ENCODE measurements at places on chromosomes 6 and 20.

GRCh38 chr20:26208296-26209091 lies 511.8 kb upstream of the ZNF337 start:
- peak; percentile 9 for DNase-seq

- DNase-seq = no peak
Observed at GRCh38 chr6:108251252-108251651, 9.6 kb downstream of the SNX3 start.

GRCh38 chr6:156718647-156719394 lies 58.4 kb upstream of the ARID1B start:
- no peak for DNase-seq

DNA sequence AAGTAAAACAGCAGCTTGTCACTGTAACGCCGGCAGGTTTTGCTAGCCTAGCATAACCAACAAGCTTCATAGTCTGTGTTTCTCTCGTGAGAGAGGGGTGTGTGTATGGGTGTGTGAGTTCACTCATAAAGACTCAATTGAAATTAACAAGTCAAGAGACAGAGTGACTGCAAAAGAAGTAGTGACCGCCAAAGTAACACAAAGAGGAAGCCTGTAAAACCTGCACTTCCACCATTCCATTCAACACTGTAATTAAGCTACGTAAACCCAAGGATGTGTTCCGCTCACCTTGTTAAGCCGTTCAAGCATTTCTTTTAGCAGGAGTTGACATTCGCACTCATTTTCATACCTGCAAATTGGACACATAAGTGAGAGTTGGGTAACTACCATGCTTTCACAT lies 6.6 kb downstream of the BFSP1 start:
- DNase-seq = no peak

DNA sequence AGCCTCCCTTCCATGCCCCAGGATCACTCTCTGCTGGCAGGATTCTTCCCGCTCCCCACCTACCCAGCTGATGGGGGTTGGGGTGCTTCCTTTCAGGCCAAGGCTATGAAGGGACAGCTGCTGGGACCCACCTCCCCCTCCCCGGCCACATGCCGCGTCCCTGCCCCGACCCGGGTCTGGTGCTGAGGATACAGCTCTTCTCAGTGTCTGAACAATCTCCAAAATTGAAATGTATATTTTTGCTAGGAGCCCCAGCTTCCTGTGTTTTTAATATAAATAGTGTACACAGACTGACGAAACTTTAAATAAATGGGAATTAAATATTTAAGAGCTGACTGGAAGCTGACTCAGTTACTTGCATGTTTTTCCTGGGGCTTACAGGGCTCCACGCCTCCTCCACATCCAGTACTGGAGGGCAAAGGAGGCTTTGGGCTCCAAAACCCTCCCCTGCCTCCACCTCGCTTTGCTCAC lies 24.3 kb upstream of the FANCE start:
- no peak for DNase-seq

DNA sequence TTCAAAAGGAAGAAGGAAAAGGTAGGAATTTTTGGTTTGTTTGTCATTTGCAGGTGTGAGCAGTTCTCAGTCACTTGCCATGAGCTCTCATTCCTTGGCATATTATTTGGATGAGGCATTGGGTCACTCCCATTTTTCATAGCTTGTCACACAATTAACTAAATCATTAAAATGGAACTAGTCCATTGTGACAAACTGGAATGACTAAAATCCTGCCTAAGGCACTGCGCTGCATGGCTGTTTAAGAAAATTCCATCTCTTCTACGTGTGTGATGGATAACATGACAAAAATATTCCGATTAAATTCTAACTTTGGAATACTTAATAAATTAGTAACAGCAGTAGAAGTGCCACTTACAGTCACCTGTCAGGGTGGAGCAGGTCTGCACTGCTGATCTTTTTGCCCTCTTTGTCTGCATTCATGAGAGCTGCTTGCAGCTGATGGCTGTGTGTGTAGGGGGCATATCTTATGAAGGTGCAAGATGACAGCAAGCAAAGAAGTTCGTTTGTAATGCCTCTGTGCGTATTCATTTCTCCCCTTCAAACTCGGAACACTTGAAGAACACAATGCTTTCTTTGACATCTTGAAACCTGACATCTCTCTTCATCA lies 1292.6 kb upstream of the MAP3K7 start:
- no peak for DNase-seq

DNA sequence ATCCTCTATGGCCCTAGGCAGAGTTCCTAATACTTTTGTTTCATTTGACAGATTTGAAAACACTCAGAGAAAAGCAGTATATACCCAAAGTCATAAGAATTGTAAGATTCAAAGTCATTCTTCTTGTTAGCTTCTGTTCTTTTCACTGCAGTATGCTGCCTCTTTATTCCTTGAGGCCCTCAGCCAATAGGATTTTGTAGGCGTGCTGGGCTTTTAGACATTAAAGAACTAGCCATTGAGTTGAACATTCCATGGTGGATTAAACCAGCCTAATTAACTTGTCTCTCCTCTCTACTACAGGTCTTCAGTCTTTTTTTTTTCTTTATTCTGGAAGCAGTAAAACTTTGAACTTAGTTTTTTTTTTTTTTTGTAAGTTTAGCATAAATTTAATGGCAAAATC lies 186.3 kb downstream of the PLCB4 start:
- DNase-seq = no peak

GRCh38 chr6:149157126-149157525 lies 160.4 kb upstream of the TAB2 start:
- no peak for DNase-seq

DNA sequence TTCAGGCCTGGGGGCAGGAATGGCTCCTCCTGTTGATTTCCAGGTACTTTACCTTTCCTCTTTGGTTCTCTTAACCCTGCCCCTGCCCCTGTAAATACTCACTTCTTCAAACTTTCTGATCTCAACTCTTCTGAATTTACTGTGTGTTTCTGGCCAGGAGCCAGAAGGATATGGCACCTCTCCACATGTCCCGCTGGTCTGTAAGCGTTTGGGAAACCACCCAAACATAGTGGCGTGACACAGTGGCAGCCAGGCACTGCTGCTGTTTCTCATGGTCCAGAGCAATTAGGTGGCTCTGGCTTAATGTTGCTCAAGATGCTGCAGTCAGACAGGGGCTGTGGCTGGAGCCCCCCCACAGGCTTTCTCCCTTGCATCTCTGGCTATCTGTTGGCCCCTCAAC lies 374.5 kb downstream of the RNGTT start:
- DNase-seq = no peak

GRCh38 chr6:139981768-139982181 lies 607.3 kb upstream of the CITED2 start:
- DNase-seq = no peak

GRCh38 chr20:6416371-6416770 lies 293.5 kb upstream of the FERMT1 start:
- DNase-seq = no peak

DNA sequence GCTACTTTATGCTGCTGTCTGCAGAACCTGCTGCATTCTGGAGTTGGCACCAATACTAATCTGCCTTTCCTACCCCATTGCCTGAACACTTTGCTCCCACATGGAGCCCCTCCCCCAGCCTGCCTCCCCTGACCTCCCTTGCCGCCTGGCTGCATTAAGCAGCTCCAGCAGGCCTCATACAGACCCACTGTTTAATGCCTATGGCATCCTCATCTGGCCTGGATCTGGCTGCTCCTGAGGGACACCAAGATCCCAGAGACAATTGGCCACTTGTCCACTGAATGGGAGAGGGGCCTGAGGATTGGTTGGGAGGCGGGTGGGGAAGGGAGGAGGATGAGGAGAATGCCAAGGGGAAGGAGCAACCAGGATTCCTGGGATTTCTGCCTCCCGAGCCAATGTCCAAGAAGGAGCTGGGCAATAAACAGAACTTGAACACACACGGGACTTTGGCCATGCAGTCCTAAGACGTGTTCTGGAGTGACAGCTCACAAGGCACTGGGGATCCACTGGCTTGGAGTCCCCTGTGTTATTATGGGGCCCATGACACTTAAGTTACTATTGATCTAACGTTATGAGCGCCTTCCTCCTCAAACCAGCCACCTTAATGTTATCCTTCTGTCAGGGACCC lies 10.4 kb upstream of the KCNK5 start:
- no peak for DNase-seq

- no peak for DNase-seq
Observed at GRCh38 chr6:125701354-125701668, 48.1 kb upstream of the HEY2 start.

- no peak for DNase-seq
Observed at GRCh38 chr20:44402391-44403193, 47.1 kb downstream of the HNF4A start.

GRCh38 chr6:21085643-21086042 lies 507.9 kb upstream of the SOX4 start:
- no peak for DNase-seq

DNA sequence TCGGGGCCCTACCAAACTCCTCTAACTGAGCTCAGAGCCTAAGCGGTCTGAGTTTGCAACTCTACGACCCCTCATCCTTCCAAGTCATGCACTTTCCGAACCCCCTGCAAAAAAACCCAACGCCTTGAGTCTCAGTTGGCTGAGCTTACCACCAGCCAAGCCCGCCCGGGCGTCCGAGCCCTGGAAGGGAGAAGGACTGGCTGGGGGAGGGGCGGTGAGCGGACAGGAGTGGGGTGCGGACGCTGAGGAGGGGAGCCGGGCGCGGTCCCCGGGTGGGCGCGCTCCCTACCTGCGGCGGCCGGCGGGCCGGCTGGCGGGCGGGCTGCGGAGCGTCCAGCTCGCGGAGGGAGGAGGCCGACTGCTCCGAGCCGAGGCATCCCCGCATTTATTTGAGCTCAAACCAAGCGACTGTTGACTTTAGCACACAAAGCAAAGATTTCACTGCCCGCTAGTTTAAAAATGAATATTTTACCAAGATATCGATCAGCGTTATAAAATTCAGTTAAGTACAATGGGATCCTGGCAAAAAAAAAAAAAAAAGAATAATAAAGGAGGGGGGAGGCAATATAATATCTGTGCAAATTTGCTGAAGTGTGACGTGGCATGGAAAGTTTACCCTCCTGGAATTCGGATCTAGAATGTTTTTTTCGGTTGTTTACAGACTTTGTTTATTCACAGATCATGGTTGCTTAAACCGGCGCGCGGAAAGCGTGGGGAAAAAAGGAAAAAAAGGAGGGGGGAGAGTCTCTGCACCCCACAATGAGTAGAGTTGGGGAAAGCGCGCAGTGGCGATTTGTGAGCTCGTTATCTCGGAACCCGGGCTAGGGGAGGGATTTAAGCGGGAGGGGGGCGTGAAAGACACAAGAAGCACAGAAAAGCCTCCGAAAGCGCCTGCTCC lies 5.9 kb downstream of the FOXA2 start:
- DNase-seq = no peak

- DNase-seq = no peak
Observed at GRCh38 chr20:9227896-9228615, 159.2 kb downstream of the PLCB4 start.

- DNase-seq = no peak
Observed at GRCh38 chr20:1122388-1123315, 4.2 kb downstream of the PSMF1 start.

DNA sequence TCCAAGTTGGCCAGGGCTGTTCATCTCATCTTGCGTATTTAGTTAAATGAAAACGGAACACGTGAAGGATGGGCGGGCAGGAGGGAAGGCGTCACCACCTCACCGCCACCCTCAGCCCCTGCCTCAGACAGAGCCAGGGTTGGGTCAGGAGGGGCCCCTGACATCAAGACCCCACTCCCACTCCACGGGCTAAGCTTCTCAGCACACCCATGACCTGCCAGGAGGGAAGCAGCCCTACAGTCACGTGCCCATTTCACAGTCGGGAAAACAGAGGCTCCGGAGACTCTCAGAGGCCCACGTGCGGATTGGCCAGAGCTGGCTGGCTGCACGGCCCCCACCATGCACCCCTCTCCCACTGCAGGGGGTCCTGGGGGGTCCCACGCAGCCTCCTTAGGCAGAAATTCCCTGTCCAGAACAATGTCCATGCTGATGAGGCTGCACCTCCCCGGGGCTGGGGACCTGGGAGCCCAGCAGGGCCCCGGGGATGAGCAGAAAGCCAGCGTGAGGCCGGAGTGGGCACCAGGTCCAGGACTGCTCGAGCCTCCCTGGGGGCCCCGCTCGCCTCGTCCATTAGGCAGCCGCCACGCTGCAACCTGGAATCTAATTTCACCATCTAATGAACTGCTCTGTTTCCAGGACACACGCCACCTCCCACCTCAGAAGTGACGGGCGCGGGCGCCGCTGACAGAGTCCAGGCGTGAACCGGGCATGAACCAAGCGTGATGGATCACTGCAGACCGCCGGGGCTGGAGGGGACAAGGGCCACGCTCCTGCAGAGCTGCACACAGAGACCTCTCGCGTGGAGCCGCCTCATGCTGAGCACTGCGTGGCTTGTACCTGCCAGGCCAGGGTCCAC lies 15.8 kb downstream of the KCNQ2 start:
- DNase-seq = no peak

GRCh38 chr6:5028301-5028700 lies 24.5 kb upstream of the RPP40 start:
- no peak for DNase-seq

- no peak for DNase-seq
Observed at GRCh38 chr20:47863315-47863965, 78.2 kb upstream of the SULF2 start.

DNA sequence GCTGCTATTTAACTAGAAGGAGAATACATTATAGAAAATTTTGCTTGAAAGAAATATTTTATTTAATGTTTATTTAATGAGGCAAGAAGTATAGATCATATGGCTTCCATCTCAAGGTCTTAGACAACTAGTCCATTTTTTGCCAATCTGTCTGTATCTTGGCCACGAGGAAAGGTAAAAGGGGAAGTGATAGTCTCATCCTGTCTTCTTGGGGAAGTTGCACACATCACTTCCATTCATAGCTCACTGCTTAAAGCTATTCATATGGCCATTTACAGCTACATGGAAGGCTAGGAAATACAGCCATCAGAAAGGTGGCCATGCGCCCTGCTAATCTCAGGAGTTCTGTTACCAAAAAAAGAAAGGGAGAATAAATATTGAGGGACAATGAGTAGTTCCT lies 50.8 kb downstream of the METTL24 start:
- DNase-seq = no peak

GRCh38 chr20:19129976-19130612 lies 82.3 kb upstream of the SLC24A3 start:
- no peak for DNase-seq

GRCh38 chr20:19354950-19355349 lies 142.5 kb downstream of the SLC24A3 start:
- no peak for DNase-seq

- no peak for DNase-seq
Observed at GRCh38 chr6:52249078-52249477, 4.8 kb upstream of the IL17F start.

- no peak for DNase-seq
Observed at GRCh38 chr20:23162887-23163286, 76.8 kb upstream of the CD93 start.

- DNase-seq = no peak
Observed at GRCh38 chr6:139152088-139152891, 17.4 kb downstream of the HECA start.

DNA sequence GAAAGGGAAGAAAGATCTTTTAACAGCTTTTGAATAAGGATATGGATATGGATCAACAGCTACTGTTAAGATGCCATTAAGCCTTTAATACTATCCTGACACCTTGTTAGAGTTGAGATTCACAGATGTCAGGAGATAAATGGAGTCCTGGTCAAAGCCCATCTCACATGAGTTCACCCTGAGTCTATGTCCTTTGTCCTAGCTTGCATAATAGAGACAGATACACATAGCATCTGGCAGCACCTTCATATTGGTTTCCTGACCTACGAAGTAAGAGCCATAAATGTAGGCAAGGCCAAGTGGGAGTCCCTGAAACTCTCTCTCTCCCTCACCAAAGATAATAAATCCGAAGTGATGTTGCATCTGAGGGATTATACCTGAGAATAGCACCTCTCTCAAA lies 79.1 kb upstream of the F13A1 start:
- DNase-seq = no peak

Data from NT2/D1 (cell line).